ENCODE measurements at places on chromosomes 12 and 14. TPM values are rescaled to one million over a fixed set of nuclear protein-coding genes. Genes with fewer than 3 reads are reported as not detected.
A peak's percentile ranks its signal among the peaks of the same experiment; 100 is the strongest.

- peak; percentile 60 for DNase-seq
Observed at GRCh38 chr12:39157696-39158342, 252.4 kb upstream of the CPNE8 start.

GRCh38 chr12:109847142-109847735, 14.0 kb upstream of the TRPV4 start:
- DNase-seq: no peak

The GPR137C gene
- 0.52 TPM for total RNA-seq

DNA sequence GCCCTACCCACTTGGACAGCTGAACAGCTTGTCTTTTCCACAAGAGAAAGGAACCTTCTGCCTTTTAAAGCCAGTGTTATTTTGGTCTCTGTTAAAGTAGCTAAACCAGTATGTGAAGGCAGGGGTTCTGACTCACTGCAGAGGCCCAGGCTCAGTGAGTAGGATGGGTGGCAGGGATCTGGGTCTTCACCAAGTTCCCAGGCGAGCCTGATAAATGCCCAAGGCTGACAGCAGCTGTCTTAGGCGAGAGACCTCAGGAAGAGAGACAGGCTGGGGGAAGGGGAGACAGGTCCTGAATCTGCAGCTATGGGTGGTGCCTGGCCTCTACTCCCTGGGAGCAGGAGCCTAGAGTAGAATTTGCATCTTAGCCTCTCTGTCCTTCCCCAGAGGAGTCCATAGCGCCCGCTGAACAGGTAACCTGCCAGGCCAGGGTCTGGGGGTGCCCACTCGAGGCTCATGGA, 18.1 kb upstream of the KIF26A start:
- no peak for DNase-seq

DNA sequence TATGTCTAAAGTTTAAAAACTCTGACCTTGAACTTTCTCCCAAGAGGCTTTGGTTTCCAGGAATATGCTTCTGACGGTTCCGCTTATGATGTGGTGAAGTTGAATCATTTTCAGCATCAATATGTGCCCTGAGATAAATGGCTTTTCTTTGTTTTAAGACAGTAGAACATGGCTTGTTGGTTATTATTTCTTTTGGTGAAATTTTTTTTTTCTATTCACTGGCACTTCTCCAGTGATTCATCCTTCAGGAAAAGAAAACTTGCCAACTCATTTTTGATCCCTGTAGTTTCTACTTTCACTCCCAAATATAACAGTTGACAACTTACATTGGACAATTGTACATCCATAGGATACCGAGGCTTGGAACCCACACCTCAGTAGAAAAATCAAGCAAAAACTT, 1301.2 kb upstream of the FLRT2 start:
- DNase-seq: no peak

The KRT81 gene
- total RNA-seq: not detected

The GUCY2C gene
- total RNA-seq: not detected

DNA sequence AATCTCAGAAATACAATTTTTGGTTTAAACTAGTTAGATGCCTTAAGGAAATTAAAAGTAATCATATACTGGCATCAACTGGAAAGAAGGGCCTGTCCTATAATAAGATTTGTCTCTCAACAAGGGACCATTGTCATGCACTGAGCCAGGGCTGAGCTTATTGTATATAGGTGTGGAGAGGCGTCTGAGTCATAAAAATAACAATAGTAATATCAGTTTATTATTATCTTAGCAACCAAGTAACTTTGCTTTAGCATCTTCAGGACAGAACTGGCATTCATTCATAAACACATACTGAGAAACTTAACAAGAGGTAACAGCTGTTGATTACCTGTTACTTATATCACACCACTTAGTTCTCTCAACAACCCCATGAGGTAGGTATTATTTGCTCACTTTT, 7.1 kb downstream of the KRT75 start:
- no peak for DNase-seq

The WNT5B gene
- total RNA-seq: 1.8 TPM

The MYH6 gene
- total RNA-seq: 10,415 TPM

- no peak for DNase-seq
Observed at GRCh38 chr12:96247563-96247962, 53.4 kb downstream of the ELK3 start.

GRCh38 chr14:101973356-101973755, 9.0 kb downstream of the DYNC1H1 start:
- no peak for DNase-seq

DNA sequence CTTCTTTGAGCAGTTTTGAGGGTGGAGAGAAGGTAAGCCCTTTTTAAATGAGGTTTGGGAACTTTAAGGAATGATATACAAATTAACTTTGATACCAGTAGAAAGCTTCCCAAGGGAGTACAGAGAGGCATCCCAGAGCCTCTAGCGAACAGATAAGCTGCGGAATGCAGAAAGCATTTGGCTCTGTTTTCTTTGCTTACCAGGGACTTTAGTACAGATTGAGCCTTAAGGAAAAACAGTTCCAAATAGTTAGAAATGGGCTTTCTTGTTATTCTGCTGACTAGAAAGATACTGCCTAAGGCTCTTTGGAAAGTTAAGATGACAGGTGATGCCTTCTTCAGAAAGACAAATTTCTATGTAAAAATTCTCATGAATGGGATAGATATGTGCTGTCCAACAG, 261.7 kb upstream of the FOXN3 start:
- DNase-seq: no peak

DNA sequence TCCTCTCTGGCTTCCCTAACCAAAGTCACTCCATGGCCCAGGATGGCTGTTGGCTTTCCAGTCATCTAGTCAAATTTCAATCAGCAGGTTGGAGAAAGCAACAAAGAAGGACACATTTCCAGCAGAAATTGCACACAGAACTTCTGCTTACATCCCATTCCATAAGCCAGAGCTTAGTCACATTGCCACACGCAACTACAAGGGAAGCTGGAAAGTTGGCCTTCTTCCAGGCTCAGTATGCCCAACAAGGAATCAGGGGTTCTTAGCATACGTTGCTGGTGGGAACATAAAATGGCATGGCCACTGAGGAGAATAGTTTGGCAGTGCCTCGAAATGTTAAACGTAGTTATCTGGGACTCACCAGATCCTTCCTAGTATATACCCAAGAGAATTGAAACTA, 9.3 kb upstream of the APPL2 start:
- no peak for DNase-seq

The CCDC196 gene
- total RNA-seq: not detected

The BATF gene
- total RNA-seq: 1.8 TPM

GRCh38 chr12:34404377-34405285, 382.3 kb downstream of the ALG10 start:
- DNase-seq: peak; percentile 4

The POLE gene
- 9.3 TPM for total RNA-seq

GRCh38 chr14:85618390-85618789, 88.4 kb downstream of the FLRT2 start:
- DNase-seq: no peak

GRCh38 chr12:98807187-98807586, 162.1 kb downstream of the APAF1 start:
- no peak for DNase-seq

DNA sequence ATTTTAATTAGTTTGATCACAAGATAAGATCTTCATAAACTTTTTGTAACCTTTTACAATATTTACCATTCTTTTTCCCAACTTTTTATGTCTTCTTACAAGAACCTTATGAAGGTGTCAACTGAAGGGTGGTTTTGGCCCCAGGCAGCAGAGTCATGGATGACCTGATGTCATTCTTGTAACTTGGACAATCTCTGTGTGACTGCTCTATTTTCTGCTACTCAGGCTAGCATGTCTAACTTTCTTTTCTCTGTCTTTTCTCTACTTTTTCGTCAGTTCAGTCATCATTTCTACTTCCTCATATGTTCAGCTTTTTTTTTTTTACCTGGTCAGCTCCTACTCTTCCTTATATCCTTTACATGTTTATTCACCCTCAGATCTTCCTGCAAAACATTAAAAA, 150.7 kb upstream of the PTPRQ start:
- DNase-seq: no peak

DNA sequence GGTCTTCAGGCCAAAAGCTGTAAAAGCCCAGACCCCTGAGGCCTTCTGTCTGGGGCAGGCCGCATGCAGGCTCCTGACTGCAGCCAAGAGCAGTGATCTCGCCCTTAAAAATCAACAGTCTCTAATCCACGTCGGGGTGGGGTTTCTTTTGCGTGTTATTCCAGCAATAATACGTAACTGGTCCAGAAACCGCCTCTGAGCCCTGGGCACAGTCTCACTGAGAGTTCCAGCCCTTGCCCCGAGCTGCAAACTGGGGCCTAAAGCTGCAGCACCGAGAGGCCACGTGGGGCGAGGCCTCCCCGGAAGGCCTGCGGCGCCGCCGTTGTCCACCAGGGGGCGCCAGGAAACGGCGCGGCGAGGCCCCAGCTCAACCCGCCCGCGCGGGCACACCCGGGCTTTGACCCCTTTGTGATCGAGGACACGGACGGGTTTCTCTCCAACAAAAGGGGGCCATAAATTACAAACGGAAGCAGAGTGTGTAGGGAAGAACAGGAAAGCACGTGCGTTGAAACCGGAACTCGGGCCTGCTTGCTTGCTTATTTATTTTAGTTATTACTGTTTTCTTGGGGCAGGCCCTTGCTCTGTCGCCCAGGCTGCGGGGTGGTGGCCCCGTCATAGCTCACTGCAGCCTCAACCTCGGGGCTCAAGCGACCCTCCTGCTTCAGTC, 87.2 kb downstream of the NINJ2 start:
- DNase-seq: peak; percentile 84

The TBX5 gene
- 116 TPM for total RNA-seq

The CHGA gene
- not detected for total RNA-seq

DNA sequence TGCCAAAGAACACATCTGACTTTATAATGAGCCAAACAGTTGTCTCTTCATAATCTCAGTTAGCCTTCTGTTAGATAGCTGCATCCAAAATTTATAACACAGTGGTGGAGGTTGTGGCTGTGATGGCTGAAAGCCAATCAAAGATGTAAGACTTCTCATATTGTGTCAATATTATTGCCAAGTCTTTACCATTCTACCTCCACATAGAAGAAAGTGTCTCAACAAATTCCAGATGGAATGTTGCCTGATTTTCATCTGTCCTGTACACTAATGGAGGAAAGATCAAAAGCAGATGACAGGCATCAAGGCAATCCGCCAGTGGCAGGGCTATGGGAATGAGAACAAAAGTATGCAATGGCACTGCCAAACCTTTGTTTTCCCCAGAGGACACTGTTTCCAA, 813.1 kb upstream of the NOVA1 start:
- no peak for DNase-seq

GRCh38 chr12:57606399-57606798, 1.8 kb downstream of the DTX3 start:
- DNase-seq: no peak

The YEATS4 gene
- 9.8 TPM for total RNA-seq

- DNase-seq: no peak
Observed at GRCh38 chr12:58727521-58727920, 192.8 kb downstream of the LRIG3 start.

DNA sequence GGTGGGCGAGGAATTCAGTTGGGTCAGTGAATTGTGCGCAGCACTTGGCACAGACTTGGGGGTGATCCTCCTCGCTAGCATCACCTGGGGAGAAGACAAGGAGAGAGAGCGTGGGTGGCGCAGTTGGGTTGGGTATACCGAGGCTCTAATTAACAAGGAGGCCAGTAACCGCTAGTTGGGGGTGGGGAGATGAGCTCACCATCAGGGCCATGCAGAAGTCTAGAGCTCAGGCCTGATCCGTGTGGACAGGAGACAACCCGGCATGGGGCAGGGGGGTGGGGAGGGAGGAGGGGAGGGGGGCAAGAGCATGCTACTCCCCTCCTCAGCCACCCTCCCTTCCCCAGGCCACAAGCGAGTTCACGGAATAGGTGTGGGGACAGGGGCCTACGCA, 580 bp downstream of the SALL2 start:
- DNase-seq: peak; percentile 32

DNA sequence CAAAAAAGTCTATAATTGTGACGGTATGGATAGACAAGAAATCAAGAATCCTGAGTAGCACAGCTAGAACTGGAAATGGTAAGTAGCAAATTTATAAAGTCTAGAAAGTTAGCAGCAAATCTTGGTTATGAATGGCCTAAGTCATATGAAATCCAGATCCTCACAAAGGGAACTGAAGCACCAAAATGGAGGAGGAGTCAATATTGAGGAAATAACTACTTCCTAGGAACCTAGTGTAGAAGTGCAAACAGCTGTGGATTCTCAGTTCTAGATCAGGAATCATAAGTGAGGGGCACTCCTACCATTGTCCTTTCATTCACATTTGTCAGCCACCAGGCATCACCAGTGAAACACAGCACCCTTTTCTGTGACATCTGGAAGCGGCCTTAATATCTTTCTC, 202.2 kb upstream of the DCN start:
- no peak for DNase-seq

DNA sequence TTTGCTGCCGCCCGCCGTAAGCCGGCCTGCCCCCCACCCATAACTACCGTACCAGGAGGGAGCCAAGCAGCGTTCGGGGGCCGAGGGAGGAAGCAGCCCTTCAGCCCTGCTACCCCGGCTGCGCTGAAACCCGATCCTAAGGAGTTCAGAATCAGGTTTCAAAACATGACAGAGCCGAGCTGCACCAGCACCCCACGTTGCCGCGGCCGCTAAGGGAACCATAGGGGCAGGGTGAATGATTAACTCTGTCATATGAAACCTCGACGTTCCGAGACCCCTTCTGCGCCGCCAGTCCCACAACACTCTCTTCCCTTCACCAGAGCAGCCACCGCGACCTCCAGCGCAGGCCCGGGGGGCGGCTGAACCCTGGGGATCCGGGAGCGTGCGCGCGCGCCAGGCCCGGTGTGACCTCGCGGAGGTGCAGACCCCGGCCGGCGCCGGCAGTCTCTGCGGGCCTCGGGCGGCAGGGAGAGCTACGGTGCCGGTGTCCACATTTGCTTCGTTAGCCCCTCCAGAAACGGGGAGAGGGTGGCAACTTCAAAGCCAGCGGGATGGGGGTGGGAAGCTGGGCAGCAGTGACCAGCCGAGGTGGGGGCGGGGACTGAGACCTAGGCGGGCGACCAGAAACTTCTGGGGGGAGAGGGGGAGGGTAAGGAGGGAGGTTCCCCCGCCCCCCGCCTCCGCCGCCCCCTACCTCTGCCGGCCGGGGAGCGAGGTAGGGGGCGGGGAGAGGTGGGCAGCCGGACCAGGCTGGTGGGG, 1.6 kb downstream of the SIX4 start:
- no peak for DNase-seq

GRCh38 chr12:50621399-50622300, 116.9 kb downstream of the DIP2B start:
- no peak for DNase-seq

GRCh38 chr12:87967871-87968270, 61.3 kb downstream of the C12orf50 start:
- no peak for DNase-seq

The GLS2 gene
- 0.35 TPM for total RNA-seq

- DNase-seq: no peak
Observed at GRCh38 chr14:99883866-99884650, 90.8 kb downstream of the EML1 start.

DNA sequence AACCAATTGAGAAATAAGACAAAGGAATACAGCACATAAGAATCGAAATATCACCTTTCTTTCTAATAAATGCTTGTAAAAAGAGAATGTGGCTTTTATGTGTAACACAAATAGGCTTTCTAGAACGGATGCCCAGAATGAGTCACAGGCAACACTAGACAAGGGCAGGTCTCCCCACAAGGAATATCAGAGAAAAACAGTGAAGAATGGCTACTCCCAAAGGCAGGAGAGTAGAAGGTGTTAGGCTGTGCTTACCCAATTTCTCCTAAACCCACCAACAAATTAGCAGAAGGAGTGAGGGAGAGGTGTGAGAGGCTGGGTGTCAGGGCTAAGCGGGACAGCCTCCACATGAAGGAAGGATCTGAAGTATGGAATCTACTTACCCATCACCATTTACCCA, 55.2 kb downstream of the GALNT4 start:
- DNase-seq: no peak

- DNase-seq: no peak
Observed at GRCh38 chr12:111011999-111012600, 91.7 kb upstream of the MYL2 start.
